ENCODE measurements at places on chromosomes 2 and 18.

DNA sequence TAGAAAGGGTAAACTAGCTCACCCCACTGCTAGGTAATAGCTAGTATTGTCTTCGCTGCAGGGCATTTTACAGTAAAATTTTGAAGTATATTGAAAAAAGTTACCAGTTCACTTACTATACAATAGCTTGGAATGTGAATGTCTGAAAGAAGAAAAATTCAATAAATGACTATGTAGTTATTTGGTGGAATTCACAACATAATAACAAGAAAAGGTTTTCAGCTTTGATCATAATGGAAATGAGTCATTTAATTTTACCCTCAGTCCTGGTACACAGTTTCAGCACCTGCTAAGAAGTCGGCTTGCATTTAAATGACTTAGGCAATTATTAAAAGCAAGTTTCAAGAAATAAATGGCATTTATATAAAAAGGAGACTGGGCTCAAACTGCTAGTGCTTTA is 90.4 kb downstream of the NUP35 start:
- DNase-seq = no peak

- DNase-seq = no peak
Observed at GRCh38 chr2:2867397-2867979, 510.1 kb downstream of the EIPR1 start.

DNA sequence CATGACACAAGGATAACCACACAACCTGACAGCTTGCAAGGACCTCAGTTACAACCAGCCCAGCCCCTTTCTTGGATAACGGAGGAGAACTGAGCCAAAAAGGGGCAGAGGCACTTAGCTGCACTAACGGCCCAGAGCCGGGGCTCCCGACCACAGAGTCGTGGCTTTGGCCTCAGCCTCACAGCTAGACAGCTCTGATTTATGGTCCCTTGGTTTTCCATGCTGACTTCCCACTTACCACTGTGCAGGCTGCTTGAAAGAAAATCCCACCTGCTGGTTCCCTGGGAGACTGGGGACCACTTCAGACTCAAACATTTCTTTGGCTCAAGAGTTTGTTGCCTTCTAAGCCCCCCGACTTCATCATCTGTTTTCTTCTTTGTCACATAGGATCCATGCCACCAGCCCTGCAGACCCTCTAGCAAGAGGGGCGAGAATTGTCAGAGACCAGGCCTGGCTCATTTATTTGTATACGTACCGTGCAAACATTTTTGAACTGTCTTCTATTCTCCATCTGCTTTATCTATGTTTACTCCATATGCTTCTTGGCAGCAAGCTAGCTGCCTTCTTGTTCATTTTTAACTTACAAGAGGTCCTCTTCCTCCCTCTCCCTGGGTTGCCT is 352.6 kb upstream of the MYT1L start:
- no peak for DNase-seq

DNA sequence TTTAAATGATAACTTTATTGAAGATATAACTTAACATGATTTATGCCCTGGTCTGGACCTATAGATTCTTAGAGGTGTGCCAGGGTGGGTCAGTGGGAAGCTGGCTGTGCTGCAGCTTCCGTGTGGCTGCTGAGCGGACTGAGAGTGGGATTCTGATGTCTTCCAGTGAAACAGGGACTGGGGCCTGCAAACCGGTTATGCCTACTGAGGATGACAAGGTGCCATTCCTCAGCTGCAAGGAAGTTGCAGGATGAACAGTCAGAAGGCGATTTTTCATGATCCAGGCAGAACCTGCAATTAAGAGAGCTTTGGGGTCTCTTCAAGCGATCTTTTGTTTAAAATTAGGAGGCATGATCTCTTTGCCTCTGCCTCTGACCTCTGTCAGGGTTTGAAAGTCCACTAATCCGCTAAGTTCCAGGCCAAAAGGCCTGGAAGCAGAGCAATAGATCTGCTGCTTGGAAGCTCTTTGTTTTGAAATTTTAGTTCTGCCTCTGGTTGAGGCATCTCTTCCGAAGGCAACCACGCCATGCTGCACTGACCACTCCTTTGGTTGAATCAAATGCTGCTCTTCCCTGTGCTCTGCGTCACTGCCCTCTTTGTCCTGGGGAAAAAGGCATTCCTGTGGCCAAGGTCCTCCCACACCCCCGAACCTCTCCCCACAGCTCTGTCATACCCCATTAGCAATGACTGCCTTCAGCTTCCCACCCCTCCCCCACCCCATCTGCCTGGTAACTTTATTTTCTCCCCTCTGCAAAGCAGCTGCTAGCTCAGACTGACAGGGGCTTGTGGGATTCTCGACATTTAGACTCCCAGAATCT is 2.0 kb downstream of the TMEM169 start:
- DNase-seq = no peak

GRCh38 chr2:230124757-230125431 is 56.2 kb upstream of the SLC16A14 start:
- peak; percentile 83 for DNase-seq

DNA sequence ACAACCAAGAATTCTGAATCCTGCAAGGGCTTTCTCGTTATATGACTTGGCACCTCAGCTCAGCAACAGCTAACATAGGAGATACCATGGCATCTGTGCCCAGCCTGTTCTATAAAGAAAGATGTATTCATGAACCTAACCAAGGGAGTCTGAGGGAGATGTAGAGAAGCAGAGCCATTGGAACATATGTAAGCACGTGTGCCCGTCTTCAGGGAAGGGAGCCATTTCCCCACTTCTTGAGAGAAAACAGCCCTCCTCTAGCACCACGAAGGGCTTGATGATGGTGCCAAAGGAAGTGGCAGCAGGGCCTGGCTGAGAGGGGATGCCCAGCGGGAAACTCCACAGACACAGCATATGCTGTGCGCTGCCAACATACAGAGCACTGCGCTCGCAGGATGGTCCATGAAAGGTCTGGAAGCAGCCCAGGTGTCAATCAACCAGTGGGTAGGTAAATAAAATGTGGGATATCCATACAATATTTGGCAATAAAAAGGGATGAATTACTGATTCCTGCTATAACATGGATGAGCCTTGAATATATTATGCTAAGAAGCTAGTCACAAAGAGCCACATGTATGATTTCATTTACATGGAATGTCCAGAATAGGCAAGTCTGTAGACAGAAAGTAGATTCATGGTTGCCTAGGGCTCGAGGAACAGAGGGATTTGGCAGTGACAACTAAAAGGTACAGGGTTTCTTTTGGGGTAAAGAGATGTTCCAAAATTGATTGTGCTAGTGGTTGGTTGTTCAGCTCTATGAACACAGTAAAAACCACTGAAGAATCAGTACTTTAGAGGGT is 16.1 kb downstream of the TMEM247 start:
- DNase-seq = no peak

DNA sequence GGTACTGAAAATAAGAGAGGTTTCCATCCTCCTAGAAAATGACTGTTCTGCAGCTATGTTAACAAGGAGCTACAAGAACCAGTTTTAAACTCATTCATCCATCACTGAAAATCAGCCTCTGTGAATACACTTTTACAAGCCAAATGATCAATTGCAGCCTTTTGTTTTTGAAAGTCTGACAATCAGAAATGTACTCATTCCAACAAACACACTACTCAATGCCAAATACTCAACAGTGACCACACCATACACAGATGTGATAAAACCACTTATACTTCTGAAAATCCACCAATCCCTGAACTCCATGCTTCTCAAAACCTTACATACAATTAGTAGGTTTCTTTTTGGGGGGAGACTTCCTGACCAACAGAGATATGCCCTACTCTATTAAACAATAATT is 663.9 kb upstream of the CHAC2 start:
- DNase-seq = no peak

DNA sequence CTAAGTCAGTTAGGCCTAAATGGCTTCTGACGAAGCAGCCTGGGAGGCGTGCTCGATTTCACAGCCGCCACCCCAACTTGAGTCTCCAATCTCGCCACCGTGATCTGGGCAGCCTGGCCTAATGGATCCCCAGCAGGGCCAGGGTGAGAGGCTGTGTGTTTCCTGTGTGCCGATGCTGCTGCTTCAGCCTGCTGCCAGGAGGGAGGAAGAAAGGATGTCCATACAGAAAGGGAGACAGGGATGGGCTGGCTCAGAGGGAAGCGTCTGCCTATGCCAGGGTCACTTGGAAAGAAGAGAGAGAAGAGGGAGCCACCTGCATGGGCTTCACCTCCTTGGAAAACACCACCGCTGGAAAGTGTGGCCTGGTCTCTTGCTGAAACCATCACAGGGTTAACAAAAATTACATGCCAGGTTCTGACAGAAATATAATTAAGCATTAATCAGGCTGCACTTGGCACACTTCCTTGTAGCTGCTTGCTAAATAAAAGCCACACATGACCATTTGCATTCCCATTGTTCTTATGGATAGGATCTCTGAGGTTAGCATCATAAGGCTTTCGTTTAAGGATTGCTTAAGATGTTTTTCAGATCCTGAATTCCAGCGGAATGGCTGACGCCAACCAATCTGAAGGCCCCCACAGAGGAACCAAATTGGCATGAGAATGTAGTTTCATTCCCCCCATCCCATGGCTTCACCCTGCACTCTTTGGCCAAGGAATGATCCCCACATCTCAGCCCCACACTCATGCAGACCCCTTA is 108.8 kb upstream of the SLC1A4 start:
- DNase-seq = no peak

- no peak for DNase-seq
Observed at GRCh38 chr2:61255580-61256437, 93.8 kb downstream of the C2orf74 start.

GRCh38 chr2:145765874-145766273 is 1246.0 kb upstream of the ZEB2 start:
- no peak for DNase-seq

- peak; percentile 57 for DNase-seq
Observed at GRCh38 chr2:160271171-160272086, 71.4 kb upstream of the ITGB6 start.

DNA sequence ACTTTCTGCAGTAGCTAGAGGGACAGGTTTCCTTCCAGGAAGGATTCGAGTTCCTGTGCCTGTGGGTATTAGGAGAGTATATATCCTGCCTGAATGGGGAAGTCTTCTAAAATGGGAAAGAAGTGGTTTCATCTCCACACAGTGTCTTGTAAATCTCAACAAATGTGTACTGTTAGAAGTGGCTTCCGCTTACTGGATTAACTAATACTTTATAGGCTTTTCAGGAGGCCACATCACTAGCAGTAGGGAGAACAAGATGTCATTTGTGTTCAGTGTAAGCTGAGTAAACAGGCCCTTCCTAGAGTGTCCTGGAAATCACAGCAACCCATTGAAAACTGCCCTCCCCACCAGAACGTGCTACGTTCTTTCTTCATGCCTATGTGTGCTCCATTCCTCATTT is 12.5 kb upstream of the POLR1B start:
- no peak for DNase-seq

DNA sequence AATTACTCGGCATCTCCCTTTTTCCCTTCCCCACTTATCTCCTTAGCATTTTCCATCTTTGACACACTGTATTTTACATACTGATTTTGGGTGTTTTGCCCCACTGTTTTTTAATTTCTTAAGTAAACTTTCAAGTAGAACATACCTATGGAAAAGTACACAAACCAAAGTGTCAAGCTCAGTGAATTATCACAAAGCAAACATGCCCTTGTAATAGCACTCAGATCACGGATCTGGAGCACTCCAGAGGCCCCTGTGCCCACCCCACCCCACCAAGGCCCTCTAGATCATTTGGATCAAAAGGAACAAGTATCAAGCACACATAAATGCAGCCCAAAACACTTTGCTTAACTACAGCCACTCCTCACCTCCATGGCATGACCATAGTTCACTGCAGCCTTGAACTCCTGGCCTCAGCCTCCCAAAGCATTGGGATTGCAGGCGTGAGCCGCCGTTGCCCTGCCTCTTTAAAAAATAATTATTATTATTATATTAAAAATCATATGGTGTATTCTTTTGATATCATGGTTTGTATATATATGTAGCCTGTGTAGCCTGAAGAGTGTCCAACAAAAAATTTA is 38.1 kb downstream of the FER1L5 start:
- no peak for DNase-seq

DNA sequence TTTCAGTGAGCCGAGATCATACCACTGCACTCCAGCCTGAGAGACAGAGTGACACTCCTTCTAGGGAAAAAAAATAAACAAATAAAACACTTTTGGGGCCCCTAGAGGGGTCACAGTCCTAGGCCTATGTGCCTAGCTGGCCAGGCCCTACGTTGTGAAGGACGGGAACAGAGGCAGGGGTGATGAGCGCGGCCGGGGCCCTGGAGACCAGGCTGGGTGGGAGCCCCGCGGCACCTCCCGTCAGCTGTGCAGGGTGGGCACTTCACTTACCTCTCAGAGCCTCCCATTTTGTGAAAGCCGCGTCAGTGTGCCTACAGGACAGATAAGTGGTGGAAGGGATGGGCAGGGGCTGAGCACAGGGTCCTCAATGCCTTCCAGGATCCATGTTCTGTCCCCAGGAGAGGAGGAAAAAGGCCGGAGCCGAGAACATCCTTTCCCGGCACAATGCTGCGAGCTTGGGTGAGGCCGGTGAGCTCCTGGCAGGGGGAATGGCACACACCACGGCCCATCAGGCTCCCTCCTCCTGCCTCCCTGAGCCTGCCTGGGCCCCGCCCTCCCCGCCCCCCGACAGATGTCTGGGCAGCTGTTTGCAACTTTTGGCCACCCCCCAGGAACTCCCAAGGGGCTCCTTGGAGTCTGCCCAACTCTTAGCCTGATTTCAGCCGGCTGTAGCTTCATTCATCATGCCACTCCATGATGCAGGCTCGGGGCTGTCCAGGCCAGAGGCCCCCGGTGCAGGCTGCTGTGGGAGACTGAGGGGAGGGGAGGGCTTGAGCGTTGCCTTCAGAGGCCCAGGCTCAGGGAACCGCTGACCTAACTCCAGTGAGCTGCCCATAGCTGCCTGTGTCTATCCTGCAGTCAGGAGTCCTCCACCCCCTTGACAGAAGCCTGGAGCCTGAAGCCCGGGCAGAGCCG is 196.5 kb downstream of the TFCP2L1 start:
- DNase-seq = no peak

DNA sequence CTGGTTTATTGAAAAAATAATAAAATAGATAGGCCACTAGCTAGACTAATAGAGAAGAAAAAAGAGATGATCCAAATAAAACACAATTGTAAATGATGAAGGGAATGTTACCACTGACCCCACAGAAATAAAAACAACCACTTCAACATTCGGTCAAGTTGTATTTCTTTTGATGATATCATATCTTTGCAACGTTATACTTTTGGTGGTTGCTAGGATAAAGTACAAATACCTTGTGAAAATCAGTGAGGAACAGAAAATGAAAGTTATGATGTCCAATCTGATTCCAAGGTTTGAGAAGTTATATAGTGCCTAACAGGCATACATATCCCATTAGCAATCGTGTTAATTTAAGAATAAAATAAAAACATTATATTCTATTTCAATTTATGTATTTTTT is 6.6 kb upstream of the ASNSD1 start:
- no peak for DNase-seq

GRCh38 chr2:191811807-191812602 is 34.9 kb downstream of the CAVIN2 start:
- no peak for DNase-seq

GRCh38 chr2:23120161-23120560 is 264.8 kb upstream of the KLHL29 start:
- DNase-seq = no peak

- no peak for DNase-seq
Observed at GRCh38 chr2:66233981-66234380, 200.9 kb upstream of the MEIS1 start.

- no peak for DNase-seq
Observed at GRCh38 chr2:27708666-27709065, 45.0 kb downstream of the SLC4A1AP start.

Data from lower lobe of right lung (tissue), 2 donors.